NCI-H345 (cell line): ENCODE measurements at places on chromosomes 1 and 21.
A peak's percentile ranks its signal among the peaks of the same experiment; 100 is the strongest.

- DNase-seq, result no peak
Measured at GRCh38 chr1:21126324-21126723, 50.4 kb downstream of the EIF4G3 start.

DNA sequence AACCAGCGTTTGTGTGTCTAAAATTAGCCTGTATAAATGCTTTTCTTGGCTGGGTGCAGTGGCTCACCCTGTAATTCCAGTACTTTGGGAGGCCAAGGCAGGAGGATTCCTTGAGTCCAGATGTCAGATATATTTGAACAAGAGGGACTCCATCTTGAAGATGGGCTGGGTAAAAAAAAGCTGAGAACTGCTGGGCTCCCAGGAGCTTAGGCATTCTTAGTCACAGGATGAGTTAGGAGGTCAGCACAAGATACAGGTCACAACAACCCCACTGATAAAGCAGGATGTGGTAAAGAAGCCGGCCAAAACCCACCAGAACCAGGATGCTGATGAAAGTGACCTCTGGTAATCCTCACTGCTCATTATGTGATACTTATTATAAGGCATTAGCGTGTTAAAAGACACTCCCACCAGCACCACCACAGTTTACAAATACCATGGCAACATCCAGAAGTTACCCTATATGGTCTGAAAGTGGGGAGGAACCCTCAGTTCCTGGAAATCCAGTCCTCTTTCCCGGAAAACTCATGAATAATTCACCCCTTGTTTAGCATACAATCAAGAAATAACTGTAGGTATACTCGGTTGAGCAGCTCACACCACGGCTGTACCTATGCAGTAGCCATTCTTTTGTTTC is 36.2 kb upstream of the ZNF496 start:
- DNase-seq, result no peak

DNA sequence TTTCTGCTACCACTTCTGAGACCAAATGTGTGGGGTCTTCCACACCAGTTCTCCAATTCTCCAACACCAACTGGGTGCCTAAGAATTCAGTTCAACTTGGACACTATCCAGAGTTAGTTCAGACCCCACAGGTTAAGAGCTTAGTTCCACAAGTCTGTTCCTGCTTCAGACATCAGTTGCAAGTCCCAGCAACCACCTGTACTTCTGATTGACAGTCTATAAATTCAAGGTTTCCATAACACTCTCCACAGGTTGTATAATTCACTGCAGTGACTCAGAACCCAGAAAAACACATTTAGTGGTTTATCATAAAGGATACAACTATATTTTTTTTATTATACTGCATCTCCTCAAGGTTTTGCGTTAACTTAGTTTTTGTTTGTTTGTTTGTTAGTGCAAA is 18.7 kb downstream of the AK5 start:
- no peak for DNase-seq

- peak; percentile 30 for DNase-seq
Measured at GRCh38 chr1:94676686-94677085, 135.1 kb upstream of the F3 start.

DNA sequence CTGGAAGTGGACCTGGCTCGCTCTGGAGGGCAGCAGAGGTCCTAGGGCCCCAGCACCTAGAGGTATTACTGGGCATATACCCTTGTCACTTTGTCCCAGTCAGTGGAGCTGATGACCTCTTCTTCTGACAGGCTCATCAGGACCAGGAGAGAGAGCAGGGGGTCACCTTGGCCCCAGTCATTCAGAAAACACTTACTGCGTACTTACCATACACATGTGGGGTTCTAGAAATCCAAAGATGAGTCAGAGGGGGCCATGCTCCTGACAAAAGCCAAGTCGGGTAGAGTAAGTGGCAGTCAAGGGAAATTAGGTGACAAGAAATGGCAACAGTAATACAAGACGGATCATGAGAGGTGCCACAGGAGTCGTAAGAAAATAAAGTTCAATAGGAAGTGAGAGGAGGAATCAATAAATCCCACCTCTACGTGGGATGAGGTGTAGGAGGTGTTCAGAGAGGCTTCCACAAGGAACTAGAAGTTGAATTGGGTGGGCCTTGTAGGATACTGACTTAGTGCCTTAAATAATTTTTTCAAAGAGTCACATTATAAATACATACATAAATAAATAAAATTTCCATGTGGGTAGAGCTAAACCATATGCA is 6.8 kb downstream of the KCNC4 start:
- no peak for DNase-seq

GRCh38 chr1:147502760-147503159 is 38.5 kb upstream of the BCL9 start:
- DNase-seq, result no peak

GRCh38 chr1:208078752-208079151 is 165.4 kb downstream of the PLXNA2 start:
- no peak for DNase-seq

GRCh38 chr1:213457186-213457585 is 406.1 kb downstream of the RPS6KC1 start:
- DNase-seq, result no peak

- peak; percentile 35 for DNase-seq
Measured at GRCh38 chr1:53878492-53879105, 11.0 kb downstream of the YIPF1 start.

GRCh38 chr1:236608930-236609726 is 4.8 kb upstream of the HEATR1 start:
- peak; percentile 59 for DNase-seq
